ENCODE measurements at places on chromosomes 7 and 10.

DNA sequence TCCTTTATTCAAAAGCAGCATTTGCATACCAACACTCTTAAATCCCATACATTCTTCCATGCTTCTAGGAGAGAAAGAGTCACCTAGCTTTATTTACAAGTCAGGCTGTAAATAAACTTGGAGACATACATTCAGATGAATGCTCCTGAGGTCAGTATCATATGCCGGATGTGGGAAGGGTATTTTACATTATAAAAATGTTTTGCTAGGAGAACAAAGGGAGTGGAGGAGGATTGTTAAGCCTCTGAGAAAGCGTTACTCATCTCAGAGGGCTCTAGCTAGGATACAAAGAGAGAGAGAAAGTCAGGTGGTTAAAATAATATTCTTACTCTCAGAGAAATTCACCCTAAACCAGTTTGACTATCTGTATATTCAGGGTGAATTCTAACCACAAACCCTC is 300.9 kb upstream of the NPSR1 start:
- no peak for DNase-seq

DNA sequence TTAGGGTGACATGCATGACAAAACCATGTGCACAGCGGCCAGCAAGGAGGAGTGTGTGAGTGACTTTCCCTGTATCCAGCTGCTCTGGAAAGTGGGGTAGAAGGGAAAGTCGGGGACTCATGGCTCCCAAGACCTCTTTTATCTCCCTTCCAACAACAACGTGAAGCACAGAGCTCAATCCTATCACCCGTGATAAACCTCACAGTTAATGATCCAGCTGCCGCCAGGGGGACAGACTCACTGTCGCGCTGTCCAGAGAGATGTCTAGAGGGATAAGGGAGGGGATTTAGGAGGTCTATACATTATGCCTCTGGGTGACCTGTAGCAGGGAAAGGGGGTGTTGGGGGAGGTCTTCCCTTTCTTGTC is 84.0 kb upstream of the SMNDC1 start:
- no peak for DNase-seq

DNA sequence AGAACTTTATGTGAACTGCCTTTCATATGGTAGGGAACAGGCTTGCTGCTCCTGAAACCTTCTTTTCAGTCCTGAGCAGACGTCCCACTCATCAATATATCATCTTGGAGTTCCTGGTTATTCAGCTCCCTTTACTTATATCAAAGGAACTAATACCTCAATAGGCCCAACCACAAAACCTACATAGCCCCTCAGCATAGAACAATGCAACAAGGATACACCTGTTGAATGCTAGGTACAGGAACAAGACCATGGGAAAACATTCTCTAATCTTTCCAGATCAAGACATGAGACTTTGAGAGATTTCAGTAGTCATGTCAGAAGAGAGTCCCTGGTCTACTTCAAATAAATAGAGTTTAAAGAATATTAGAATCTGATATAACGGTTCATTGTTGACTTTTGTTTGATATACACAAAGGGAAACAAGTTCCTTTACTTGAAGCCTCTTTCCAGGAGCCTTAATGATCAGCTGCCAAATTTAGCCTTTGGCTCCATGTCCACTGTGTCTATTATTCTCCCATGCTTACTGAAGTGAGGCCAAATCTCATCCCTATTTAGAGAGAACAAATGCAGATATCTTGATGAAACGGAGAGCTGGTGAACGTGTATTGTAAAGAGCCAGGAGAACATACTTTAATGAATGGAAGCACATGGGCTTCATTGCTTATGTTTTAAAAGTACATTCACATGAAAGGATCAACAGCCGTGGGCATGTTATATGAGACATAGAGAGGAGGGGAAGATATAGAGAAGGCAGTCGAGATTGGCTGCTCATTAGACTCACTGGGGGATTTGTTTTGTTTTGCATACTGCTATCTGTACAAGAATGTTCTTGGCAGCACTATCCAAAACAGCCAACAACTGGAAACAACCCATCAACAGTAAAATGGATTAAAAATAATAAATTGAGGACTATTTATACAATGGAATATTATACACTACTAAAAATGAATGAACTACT is 9.5 kb downstream of the RHOBTB1 start:
- no peak for DNase-seq

DNA sequence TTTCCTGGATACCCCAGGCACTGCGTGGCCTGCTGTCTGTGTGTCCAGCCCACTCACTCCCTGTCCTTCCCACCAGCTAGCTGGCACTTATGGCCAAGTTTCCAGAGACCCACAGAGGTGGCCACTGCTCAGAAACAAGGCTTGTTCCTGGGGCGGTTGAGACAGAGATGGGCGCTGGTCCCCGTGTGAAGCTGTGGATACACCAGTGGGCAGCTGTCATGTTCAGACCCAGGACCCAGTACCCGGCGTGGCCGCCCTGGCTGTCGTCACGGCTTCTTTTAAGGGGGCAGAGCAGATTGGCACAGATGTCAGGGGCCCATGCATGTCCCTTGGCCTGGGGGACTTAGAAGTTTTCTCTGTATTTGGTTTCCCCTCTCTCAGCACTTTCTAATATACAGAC is 36.3 kb downstream of the FOXL3 start:
- no peak for DNase-seq

DNA sequence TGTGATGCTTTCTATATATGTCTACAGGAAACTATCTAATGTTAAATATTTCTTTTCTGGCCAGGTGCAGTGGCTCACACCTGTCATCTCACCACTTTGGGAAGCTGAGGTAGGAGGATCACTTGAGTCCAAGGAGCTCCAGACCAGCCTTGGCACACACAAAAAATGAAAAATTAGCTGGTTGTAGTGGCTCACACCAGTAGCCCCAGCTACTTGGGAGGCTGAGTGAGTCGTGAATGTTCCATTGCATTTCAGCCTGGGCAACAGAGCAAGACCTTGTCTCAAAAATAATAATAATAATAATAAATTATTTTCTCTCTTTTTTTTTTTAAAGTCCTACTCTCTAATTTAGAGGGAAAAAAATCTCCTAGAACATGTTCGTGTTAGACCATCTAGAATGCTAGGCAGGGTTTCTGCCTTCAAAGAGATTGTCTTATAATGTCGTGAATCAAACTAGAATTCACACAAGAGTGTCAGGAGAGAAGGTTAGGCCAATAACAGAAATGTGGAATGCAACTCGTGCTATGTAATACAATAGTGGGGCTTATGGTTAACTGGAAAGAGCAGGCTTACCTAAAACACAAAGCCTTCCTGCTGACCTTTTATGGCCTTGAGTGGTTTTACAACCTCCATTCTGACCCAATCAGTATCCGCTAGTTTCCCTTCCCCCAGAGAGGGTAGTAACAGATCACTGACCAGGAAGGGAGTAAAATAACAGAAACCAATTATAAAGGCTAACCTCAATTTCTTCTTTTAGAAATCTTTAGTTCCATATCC is 46.3 kb downstream of the MYOF start:
- DNase-seq, result no peak

- DNase-seq, result no peak
Measured at GRCh38 chr10:112823007-112823406, 127.0 kb upstream of the TCF7L2 start.

DNA sequence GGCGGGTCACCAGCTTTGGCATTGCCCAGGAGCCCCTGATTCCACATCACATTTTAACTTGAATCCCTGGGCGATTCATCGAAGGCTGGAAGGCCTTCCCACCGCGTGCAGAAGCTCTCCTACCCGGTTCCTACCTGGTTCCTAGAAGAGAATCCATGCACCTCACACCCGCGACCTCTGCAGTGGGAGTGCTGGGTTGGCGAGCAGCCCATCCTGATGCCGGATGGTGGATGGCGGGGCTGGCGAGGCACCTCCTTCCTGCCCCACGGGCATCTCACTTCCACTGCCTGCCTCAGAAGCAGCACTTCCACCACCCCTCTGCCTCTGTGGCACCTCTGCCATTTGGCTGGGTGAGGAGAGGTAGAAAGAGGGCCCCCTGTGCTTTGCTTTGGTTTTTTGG is 32.0 kb downstream of the NUB1 start:
- no peak for DNase-seq

DNA sequence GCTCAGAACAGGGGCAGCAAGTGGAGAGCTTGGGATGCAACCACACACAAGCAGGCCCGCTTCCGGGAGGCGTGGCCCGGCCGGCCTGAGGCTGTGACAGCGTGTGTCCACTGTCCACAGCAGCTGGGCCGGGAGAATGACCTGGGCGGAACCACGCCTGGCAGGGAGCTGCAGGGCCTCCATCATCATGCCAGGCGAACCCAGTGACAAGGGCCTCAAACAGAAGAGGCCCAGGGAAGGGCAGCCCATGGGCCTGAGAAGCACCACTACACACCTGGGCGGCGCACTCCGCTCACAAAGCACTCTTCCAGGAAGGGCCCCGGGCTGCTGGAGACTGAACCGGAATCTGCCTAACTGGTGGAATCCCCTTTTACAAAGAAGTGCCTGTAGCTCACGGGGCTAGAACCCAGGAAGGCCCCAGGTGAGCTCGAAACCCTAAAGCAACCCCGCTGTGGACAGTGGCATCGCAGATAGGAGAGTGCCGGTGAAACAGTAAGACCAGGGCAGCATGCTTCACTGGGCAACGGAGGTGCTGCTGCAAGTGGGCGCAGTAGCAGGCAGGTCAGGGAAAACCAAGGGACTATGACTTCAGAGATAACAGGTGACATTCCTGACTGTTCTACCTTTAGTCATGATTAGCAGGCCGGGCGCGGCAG is 66.0 kb downstream of the MAD1L1 start:
- no peak for DNase-seq

DNA sequence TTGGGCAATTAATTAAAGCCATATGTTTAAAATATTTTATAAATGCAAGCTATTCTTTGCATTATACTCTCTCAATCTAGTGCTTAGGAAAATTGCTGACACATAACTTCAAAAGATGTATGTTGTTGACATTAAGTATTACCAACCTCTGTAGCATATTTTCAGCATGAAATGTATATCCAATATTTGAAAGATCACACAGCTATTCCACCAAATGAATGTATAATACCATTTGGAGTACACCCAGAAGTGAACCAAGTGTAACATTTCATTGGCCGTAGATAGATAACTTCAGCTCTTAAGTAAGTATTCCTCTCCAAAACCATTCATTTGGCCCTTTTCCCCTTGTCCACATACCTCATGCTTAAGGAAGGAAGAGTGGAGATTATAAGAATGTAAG is 104.6 kb downstream of the HECTD2 start:
- no peak for DNase-seq

- DNase-seq, result no peak
Measured at GRCh38 chr7:149586646-149587645, 89.3 kb upstream of the ZNF746 start.

DNA sequence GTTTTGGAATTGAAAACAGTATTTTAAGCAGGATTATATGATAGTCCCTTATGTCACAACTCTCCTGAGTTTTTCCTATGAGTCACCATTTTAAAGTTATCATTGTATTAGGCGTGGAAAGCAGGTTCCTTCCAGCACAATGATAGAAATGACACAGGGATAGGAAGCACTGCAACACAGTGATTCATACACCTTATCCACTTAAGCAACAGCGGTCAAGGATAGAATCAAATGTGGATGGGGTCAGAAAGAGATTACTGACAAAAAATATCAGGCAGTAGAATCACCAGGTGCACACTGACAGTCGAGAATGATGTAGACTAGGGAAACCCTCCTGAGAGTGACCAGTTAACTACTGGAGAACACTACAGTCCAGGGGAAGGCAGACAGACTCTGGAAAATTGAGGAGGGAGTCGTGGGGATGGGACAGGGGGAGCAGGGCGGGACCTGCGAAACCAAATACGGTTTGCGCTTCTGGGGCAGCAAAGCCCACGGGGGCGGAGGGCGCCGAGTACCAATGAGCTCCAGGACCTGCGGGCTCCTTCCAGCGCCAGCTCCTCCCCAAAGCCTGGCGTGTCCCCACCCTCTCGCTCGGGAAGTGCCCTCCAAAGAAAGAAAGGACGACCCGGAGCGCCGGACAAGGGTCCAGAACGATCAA is 479 bp downstream of the PNPLA8 start:
- peak; percentile 78 for DNase-seq

GRCh38 chr10:23371073-23371472 is 26.5 kb upstream of the C10orf67 start:
- no peak for DNase-seq

GRCh38 chr7:66454600-66455225 is 174.0 kb upstream of the KCTD7 start:
- DNase-seq, result no peak

DNA sequence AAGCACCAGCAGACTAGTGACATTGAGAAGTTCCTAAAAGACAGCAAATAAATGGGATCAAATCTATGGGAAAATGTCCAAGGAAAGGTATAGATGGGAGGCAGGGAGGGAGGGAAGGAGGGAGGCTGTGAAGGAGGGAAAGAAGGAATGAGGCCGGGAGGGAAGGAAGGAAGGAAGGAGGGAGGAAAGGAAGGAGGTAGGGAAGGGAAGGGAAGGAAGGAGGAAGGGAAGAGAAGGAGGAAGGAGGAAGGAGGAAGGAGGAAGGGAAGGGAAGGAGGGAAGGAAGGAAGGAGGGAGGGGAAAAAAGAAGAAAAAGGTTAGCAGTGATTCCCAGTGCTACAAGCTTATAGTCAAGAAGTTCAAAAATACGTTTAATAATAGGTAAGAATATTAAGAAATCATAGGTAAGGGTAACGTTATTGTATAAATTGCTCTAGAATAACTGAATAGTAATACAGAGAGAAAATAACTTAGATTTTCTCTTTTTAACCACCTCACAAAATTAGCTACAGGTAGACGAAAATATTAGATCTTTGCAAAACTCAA is 106.9 kb downstream of the LMBR1 start:
- no peak for DNase-seq

DNA sequence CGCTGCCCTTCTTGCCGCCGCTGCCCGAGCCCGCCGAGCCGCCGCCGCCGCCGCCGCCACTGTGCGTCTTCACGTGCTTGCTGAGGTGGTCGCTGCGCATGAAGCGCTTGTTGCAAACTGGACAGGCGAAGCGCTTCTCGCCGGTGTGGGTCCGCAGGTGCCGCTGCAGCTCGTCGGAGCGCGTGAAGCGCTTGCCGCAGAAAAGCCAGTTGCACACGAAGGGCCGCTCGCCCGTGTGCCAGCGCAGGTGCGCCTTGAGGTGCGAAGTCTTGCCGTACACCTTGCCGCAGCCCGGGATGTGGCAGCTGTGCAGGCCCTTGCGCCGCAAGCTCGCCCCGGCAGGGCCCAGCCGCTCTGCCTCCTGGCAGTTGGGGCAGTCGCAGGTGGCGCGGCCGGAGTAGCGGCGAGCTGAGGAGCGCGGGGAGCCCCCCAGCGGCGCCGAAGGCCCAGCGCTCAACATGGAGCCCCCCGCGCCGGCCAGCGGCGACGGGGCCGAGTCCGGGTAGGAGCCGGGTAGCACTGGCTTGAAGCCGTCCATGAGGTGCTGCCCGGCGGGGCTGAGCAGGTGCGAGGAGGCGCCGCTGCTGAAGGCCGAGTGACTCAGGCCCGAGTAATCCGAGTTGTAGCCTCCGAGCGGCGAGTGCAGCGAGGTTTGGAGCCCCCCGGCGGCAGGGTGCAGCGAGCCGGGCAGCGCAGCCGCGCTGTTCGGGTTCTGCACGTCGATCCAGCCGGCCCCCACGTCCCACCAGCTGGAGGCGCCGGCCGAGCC is 2.1 kb downstream of the SP8 start:
- DNase-seq, result peak; percentile 62

DNA sequence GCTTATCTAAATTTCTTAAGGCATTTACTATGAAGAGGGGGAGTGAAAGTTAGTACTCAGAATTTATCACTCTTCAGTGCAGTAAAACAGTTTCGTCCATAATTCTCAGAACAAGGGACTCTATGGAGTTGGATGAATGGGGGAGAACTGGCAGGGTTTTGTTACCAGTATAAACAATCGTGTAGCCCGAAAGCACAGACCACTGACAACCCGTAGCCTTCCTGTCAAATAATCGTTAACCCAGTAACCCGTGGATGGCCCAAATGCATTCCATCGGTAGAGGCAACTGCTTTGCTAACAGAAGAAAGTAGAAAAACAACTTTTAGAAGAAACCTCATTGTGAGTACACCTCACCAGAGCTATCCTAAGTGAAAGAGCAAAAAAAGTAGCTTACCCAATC is 583.9 kb downstream of the NXPH1 start:
- no peak for DNase-seq
